ENCODE measurements at places on chromosomes 2 and 18.
A peak's percentile ranks its signal among the peaks of the same experiment; 100 is the strongest.

DNA sequence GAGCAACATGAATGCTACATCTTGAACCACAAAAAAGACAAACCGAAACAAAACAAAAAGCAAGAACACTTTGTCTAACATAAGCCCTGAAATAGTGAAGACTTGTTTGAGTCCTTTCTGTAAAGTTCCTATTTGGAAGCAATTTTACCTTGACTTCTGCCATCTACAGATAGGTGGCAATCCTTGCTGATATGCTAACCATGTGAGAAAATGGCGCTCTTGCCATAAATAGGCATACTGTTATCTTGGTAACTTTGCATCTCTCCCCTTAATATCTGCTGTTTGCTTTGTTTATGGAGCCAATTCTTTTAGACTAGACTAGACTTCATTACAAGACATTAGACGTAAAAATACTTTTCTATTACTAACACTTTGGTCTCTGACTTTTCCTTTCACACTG lies 49.4 kb upstream of the PNPT1 start:
- no peak for DNase-seq

GRCh38 chr2:32064021-32064601 lies 755 bp downstream of the SPAST start:
- peak; percentile 8 for DNase-seq

DNA sequence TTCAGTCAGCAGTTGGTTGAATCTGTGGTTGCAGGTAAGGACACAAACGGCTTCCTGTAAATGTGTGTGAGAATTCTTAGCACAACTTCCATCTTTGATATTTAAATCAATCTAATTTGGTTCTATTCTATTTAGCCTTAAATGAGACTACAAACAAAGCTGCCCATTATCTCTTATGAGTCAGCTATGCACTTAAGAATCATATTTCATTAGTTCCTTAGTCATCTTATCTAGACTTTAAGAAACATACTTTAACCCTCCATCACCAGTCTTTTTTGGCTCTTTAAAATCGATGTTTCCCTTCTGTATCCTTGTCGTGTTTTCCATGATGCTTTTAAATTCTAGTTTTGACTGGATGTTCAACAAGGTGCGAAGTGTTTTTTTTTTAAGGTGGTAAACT lies 114.4 kb upstream of the TMEM200C start:
- DNase-seq = no peak

GRCh38 chr2:32506446-32506845 lies 121.4 kb upstream of the TTC27 start:
- DNase-seq = no peak

DNA sequence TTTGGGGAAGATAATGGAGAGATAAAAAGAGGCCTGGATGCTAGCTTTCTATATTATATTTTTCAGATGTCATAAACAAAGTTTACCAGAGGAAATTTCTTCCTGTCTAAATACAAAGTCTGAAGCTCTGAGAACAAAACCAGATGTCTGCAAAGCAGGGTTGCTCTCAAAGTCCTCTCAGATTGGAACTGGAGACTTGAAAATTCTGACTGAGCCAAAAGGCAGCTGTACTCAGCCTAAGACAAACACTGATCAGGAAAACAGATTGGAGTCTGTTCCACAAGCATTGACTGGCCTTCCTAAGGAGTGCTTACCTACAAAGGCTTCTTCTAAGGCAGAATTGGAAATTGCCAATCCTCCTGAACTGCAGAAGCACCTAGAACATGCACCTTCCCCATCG lies 25.1 kb downstream of the KDM3A start:
- no peak for DNase-seq

DNA sequence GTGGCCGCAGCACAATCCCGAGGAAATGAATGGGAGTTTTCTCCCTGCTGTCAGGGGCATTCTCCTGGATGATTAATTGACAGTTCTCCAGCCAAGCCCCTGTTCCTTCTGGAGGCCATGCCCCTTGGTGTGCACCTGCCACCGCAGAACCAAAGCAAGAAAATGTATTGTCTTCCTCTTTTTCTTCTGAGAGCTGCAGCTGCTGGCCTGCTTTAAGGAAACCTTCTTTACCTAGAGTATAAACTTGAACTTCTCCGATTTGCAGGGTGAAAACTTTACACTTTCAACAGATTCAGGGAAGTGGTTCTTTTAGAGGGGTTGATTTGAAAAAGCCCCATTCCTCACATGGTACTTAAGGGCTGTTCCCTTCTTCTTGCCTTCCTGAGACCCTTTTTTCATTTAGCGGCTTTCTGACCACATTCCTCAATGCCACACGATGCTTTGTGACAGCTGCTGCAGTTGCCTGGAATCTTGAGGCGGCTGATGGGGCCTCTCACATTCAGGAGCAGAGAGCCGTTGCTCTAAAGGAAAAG lies 402.8 kb downstream of the TXNL1 start:
- no peak for DNase-seq

DNA sequence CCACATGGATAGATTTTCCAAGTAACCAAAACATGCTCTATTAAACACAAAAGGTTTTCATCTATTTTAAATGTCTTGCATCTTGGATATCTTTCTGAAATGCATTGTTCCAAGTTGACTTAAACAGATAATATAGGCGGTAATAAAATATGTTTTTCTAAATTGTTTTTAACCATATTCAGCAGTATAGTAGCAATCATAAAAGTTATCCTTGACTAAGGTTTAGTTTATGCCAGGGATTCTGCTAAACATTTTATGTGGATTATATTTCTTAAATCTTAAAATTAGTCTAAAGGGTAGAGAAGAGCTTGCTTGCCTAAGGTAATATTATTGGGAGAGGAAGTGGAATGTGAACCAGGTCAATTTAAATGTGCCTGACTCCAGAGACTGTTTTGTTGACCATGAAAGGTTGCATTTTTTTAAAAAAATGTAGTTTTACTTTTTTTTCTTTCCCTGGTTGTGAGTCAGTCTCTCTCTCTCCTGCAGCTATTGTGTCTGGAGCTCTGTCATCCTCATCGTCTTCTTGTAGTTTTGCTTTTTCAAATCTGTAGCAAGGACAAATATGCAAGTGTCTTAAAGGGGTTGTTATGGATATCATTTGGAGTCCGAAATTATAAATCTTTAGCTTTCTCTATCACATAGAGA lies 309.1 kb upstream of the COL3A1 start:
- no peak for DNase-seq

DNA sequence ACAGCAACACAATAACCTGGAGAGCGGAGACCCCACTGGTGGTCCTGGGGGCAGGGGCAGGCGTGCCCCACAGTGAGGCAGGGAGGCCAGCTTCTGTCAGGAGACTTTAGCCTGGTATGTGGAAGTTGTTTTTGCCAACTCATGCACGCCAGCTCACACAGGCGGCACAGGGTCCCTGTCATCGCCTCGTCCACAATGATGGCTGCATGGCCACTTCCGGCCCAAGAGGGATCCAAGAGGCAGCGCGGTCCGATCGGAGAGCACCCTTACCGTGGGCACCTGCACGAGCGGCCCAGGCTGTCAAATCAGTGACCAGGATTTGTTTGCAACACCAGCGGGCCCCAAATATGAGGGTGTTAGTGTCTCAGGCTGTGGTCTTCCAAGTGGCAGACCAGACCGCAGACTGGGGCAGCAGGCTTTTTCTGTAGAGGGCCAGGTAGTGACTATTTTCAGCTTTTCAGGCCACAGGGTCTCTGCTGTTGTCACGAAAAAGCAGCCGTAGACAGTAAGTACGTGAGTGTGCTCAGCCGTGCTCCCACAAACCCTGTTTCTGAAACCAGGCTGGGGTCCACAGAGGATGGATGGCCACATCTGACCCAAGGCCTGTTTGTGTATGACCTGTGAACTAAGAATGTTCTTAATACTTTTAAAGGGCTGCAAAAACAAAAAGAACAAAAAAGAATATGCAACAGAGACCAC lies 21.2 kb downstream of the SNED1 start:
- DNase-seq = no peak

DNA sequence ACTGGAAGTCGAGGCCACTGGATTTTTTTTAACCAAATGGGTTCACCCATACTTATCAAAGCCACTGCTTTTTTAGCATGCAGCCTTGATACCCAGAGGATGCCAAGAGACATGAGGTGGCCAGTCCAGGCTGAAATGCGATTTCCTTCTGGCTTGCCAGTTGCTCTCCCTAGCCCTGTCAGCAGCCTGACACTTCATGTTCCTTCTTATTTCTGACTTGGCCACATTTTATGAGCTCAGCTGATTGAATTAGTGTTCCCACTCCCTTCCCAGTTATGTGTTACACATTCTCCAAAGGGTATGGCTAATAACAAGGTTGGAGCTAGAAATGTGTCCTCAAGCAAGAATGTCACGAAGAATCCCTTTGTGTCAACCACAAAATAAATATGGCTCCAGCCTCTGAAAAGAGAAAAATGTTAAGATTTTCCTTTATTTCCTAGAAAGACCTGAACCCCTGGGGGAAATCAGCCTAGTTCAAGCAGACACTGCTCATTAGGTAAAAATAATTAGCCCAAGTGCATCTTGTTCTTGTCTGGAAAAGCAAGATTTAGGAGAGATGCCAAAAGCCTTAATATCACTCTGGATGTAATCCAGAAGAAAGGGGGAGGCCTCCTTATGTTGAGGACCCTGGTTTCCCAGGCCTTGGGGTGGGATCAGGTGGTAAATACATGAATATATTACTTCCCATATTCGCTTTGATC lies 121.7 kb upstream of the TACR1 start:
- no peak for DNase-seq
